Fibroblast of pulmonary artery (primary cell): ENCODE measurements at places on chromosomes 2 and 18.

- no peak for DNase-seq
Measured at GRCh38 chr2:239106966-239107365, 259.1 kb downstream of the TWIST2 start.

DNA sequence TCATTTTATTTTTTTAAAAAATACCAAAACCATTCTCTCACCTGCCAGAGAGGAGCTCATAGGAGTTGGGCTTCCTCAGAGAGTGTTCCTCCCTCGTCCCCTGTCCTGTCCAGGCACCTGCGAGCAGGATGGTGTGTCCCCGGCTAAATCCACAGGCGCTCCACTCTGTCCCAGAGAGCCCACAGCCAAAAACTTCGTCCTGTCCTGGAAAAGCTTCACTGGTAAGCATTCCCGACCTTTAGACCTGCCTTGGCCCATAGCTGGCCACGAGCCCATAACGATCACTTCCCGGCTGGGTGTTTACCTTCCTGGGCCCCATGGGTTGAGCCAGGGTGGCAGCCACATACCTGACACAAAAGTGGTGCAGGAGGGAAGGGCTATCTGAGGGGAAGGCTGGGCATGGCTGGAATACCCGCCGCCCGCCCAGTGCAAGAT lies at the start of gene NGEF:
TSS of gene NGEF (minus strand) at position 230 of the 435 bp plus-strand sequence. CDS start 38,366 bp downstream, outside the sequence.
- no peak for DNase-seq

DNA sequence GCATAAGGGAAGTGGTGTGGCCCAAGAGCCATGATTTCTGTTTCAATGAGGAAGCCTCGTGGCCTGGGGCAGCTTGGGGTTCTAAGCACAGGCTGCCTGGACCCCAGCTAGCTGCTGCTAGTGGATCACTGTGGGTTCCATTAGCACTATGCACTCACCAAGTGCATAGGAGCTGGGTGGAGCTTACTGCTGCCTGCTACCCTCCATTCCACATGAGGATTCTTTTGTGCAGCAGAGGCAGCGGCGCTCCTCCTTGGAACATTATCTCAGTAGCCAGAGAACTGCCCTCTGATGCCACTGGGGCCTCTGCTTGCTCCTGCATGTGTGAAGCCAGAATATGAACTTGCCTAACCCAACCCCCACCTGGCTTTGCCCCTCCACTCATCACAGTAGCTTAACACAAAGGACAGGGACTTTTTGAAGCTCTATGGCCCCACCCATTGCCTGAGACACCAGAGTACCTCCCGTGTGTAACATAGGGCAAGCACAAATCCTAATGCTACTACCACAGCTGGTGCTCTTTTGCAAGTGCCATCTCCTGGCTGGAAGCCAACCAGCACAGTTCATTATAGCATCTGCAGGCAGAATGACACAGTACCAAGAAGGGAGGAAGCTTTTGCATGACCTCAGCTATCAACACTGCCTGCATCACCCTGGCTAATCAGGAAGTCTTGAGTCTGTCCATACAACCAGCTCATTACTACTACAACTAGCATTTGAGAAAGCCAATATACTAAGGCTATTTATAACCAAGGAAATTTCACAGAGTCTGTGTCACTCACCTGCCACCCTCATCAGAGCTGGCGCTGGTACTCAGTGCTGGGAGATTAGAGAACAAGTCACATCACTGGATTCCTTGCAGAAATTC lies 297.0 kb upstream of the GULP1 start:
- peak; percentile 16 for DNase-seq

GRCh38 chr2:38602136-38602731 lies 494 bp downstream of the HNRNPLL start:
- no peak for DNase-seq

GRCh38 chr2:241852981-241853631 lies 5.6 kb downstream of the PDCD1 start:
- DNase-seq, result no peak

DNA sequence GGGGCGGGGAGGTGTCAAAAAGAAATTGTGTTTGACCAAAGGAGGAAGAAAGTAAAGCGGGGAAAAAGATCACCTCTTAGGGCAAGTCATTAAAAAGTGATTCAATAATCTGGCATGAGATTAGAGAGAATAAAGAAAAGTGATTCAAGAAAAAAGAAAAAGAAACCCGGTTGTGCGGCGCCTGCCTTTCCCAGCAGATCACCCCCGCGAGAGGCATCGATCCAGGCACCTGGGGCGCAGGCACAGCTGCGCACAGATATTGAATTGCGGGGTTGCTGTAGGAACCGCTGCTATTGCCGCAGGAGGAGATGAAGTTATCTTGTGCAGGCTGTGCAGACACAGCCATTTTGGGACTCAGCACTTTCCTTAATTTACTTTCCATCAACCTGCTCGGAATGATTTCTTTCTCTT lies 71.2 kb downstream of the PLB1 start:
- DNase-seq, result no peak

DNA sequence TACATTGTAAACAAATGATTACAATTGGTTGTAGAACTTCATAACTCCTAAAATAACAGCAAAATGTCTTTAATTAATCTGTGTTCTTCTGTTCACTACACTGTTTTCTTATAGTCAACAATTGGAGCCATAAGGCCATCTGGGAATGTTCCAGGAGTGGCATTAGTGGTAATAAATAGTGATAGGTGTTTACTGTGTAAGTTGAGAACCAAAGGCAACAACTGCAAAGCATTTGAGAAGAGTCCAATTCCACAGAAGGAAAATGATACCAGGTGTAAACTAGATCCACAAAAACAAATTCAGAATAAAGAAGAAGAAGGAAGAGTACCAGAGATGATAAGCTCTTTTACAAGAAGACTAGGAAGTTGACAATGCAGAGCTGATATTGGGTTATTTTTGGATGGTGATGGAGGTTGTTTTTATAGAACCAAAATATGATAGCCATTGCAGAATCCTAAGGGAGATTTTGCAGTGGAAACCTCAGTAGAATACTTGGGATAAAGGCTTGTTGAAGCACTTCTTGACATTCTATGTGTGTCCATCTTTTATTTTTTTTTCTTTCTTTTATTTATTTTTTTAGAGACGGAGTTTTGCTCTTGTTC lies 52.9 kb downstream of the ANTXR1 start:
- no peak for DNase-seq

- no peak for DNase-seq
Measured at GRCh38 chr2:166972002-166972401, 83.7 kb downstream of the XIRP2 start.

DNA sequence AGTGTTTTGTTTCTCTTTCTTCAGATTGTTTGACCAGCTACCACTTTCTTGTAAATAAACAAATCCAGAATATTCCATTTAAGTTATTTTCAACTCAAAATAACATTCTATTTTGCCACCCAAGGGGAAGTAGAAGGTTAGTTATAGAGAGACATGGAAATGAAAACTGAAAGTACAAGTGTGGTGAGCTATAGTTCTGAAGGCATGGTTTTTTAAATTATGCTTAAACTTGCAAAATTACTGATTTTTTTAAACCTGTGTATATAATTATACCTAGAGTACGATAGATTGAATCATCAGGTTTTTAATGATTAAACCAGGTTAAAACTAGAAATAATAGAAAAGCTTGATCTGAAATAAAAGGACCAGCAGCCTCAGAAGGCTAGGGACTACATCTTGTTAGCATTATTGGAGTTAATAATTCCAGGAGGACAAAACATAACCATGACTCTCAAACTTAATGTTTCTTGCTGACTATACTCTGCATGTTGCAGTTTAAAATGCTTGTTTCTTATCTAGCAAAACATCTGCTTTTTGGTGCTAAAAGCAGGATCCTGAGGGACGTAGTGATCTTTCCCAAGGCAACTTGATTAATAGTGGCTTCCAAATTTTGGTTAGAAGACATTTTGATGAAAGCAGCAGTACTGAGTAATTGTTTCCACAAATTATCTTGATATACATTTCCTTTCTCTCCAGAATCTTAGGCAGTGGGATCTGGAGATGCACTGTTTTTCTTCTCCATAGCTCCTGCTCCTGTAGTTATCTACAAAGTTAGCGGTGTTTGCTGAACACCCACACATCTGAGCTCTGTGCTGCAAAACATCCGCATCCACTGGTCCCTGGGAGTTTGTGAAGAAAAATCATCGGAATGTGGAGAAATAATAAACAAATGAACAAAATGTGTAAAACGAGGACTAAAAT lies 327.2 kb upstream of the PKDCC start:
- peak; percentile 15 for DNase-seq

GRCh38 chr2:135052997-135053474 lies 944 bp downstream of the RAB3GAP1 start:
- DNase-seq, result peak; percentile 10

- DNase-seq, result no peak
Measured at GRCh38 chr2:10546975-10547391, 98.9 kb upstream of the ODC1 start.

- no peak for DNase-seq
Measured at GRCh38 chr2:194332799-194333490, 1324.1 kb upstream of the SLC39A10 start.

- no peak for DNase-seq
Measured at GRCh38 chr2:9207641-9208311, 1.2 kb downstream of the ASAP2 start.

DNA sequence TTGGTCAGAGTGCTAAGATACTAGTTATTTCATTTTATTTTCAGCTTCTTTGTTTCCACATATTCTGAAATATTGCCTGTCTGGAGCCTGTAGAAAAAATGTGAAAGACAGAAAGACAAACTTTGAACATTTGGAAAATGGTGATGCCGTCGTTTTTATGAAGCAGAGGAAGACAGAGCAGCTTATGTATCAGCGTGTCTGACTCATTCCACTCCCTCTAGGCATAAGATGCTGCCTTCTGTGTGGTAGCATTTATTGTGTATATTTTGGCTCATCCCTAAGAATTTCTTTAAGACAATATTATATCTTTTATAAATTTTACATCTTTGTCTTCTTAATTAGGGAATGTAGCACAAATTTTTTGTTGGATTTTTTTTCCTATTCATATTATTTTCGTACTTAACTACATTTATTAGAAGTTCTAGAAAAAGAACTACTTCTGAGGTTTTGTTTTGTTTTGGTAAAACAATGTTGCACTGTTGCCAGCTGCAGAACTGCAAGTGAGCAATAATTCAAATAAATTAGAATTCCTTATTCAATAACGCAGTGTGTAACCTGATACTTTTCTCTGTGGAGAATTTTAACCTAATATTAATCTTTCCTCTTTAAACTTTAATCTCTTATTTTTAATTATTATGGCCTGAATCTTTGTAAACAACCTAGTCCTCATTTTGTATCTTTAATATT lies 300.4 kb downstream of the ZNF407 start:
- DNase-seq, result peak; percentile 42

GRCh38 chr2:88753833-88754584 lies 62.5 kb downstream of the RPIA start:
- peak; percentile 35 for DNase-seq

DNA sequence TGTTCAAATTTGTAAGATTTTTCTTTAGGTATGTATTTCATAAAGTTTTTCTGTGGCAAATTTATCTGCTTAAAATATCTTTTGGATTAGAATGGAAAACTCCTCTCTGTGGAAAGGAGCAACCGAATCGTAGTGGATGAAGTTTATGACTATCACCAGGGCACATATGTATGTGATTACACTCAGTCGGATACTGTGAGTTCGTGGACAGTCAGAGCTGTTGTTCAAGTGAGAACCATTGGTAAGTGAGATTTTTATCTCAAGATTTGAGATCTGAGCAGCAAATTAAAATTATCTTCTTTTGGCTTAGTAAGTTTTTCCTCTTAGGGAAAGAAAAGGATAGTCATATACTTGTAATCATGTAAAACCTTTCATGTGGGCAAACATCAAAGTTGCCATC lies 14.2 kb downstream of the IL18RAP start:
- DNase-seq, result no peak
